ENCODE measurements at places on chromosomes 3 and 15. TPM values are rescaled to one million over a fixed set of nuclear protein-coding genes. Genes with fewer than 3 reads are reported as not detected.

- H3K4me3 ChIP-seq: no peak overlapping the region
- no peak for DNase-seq
- H3K27ac ChIP-seq: no peak overlapping the region
- H3K4me1 ChIP-seq: peaks cover 22% of the 10 kb centered on the region
- peaks cover 6% of the 10 kb centered on the region for H3K36me3 ChIP-seq
These were observed 116.2 kb downstream of the CHSY1 start for GRCh38 chr15:101135532-101136166.

DNA sequence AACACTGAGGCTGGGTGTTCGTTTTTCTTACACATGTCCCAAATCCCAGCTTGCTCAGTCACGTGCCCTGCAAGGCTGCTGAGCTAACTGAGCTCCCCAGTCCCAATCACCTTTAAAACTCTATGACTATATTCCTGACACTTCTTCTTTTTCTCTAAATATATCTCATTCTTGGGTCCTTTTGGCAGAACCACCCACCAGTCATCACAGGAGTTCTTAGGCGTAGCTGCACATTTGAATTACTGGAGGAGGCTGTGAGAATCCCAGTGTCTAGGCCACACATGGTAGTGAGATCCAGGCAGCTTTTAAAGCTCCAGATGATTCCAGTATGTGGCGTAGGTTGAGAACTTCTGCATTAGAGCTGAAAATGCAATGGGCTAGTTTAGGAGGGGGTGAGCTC lies 66.3 kb downstream of the ST8SIA2 start:
- H3K4me3 ChIP-seq: no peak overlapping the region
- no peak for DNase-seq
- no peaks in the 10 kb centered on the region for H3K27me3 ChIP-seq
- no peaks in the 10 kb centered on the region for H3K36me3 ChIP-seq
- no peaks in the 10 kb centered on the region for H3K4me1 ChIP-seq
- H3K27ac ChIP-seq: no peak overlapping the region

DNA sequence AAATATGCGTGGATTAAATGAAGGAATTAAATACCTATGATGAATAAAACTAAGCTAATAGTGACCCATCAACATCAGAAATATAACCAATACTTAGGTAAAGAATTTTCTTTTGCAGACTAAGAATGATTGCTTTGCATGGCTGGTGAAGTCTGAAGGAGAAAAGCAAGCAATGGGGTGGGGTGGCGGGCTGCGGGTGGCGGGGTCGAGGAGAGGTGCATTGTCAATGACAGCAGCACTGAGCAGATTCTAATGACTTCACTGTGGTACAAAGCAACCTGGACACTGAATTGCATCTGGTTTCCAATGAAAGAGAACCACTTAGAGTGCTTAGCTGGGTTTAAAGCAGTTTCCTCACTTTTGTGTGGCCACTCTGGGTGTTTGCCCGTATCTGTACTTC lies 171.5 kb upstream of the IL12A start:
- peaks cover 28% of the 10 kb centered on the region for H3K4me1 ChIP-seq
- H3K27me3 ChIP-seq: no peaks in the 10 kb centered on the region
- DNase-seq: no peak
- H3K4me3 ChIP-seq: no peak overlapping the region
- no peaks in the 10 kb centered on the region for H3K36me3 ChIP-seq

GRCh38 chr15:49101536-49101935 lies 53.9 kb downstream of the COPS2 start:
- no peaks in the 10 kb centered on the region for H3K36me3 ChIP-seq
- no peak overlapping the region for H3K27ac ChIP-seq
- H3K4me3 ChIP-seq: no peak overlapping the region
- H3K27me3 ChIP-seq: no peaks in the 10 kb centered on the region

GRCh38 chr3:94317017-94317416 lies 254.2 kb downstream of the NSUN3 start:
- H3K27ac ChIP-seq: no peak overlapping the region
- H3K4me1 ChIP-seq: no peaks in the 10 kb centered on the region
- H3K4me3 ChIP-seq: no peak overlapping the region
- no peaks in the 10 kb centered on the region for H3K36me3 ChIP-seq
- no peak for DNase-seq

- H3K27me3 ChIP-seq: peaks cover 5% of the 10 kb centered on the region
- no peaks in the 10 kb centered on the region for H3K36me3 ChIP-seq
- no peak overlapping the region for H3K4me3 ChIP-seq
- no peak for DNase-seq
- H3K27ac ChIP-seq: no peak overlapping the region
These were observed 132.5 kb downstream of the CLSTN2 start for GRCh38 chr3:140067487-140067886.

DNA sequence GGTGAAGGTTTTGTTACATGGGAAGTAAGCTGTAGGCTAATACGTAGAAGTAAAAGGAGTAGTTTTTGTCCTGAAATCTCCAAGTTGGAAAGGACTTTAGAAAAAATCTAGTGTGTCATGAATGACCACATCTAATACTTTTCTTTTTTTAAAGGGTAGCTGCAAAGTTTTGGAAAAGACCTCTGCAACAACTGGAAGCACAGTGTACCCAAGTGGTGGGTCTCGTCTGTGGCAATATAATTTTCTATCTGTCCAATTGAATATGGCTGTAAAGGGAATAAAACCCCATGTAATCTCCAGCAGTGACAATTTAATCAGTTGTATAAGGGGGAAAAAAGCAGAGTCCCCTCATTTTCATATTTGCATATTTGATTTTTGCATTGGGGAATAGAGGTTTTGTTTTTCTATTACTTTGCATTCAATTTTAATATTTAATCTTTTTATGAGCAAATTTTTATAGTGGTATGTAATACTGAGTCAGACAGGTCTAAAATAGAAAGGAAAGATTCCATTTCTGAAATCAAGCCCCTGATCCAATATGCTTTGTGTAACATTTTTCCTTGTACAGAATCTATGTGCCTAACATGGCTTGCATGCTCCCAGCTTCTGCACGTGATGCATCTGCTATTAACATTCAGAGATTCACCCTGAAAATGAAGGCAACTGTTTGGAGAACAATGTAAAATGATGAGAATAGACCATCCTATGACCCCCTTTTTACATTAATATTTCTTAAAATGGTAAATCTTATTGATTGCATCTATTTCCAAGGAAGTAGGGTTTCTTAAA lies 531.4 kb downstream of the ZIC1 start:
- no peaks in the 10 kb centered on the region for H3K27me3 ChIP-seq
- no peak overlapping the region for H3K27ac ChIP-seq
- H3K4me1 ChIP-seq: peaks cover 57% of the 10 kb centered on the region
- H3K36me3 ChIP-seq: no peaks in the 10 kb centered on the region
- no peak overlapping the region for H3K4me3 ChIP-seq

Gene CDHR4
- total RNA-seq: 0.17 TPM

Gene ITGA11
- total RNA-seq: 0.60 TPM

Gene IL20RB
- total RNA-seq: 2.3 TPM
